ENCODE measurements at places on chromosomes 1 and 21. TPM values are rescaled to one million over a fixed set of nuclear protein-coding genes. Genes with fewer than 3 reads are reported as not detected.

DNA sequence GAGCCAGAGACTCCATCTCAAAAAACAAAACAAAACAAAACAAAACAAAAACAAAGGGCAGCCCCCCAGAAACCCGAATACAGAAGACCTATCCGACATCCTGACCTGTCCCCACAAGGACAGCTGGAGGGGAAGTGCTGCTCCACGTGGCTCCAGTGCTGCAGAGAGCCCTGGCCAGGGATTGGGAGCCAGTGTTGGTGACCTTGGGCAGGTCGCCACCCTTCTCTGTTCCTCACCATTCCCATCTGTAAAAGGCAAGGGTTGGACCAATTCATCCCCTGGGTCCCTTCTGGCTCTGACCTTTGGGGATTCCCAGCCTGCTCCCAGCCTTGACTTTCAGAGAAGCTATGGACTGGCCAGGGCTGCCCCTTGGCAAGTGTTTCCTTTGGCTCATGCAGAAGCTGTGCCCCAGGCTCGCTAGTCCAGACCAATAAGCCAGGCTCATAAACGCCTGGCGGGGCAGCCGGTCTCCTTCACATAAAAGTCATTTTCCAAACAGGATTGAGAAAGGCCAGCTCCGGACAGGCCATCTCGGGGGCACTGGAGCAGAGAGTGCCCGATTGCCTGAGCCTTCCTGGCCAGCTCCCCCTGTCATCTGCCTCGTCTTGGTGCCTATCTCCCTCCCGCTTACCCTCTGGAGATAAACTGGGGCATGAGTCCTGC lies 20.0 kb upstream of the PADI1 start:
- no peak overlapping the region for H3K4me3 ChIP-seq
- H3K4me1 ChIP-seq = peaks cover 33% of the 10 kb centered on the region
- DNase-seq = no peak

DNA sequence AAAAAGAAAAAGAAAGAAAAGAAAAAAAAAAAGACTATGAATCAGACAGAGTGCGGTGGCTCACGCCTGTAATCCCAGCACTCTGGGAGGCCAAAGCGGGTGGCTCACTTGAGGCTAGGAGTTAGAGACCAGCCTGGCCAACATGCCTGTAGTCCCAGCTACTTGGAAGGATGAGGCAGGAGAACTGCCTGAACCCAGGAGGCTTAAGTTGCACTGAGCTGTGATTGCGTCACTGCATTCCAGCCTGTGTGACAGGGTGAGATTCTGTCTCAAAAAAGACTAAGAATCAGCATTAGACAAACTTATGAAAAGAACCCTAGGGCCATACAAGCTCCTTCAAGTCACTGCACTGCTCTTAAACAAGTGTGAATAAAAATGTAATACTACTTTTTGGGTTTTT lies 16.9 kb downstream of the PSMB4 start:
- DNase-seq = no peak
- peaks cover 35% of the 10 kb centered on the region for H3K36me3 ChIP-seq
- no peak overlapping the region for H3K4me3 ChIP-seq

- H3K27ac ChIP-seq = no peak overlapping the region
- no peak for DNase-seq
- peaks cover 2% of the 10 kb centered on the region for H3K36me3 ChIP-seq
- peaks cover 5% of the 10 kb centered on the region for H3K4me1 ChIP-seq
- no peak overlapping the region for H3K4me3 ChIP-seq
- peaks cover 2% of the 10 kb centered on the region for H3K27me3 ChIP-seq
These were observed 540.9 kb downstream of the LMO4 start for GRCh38 chr1:87869567-87869966.

DNA sequence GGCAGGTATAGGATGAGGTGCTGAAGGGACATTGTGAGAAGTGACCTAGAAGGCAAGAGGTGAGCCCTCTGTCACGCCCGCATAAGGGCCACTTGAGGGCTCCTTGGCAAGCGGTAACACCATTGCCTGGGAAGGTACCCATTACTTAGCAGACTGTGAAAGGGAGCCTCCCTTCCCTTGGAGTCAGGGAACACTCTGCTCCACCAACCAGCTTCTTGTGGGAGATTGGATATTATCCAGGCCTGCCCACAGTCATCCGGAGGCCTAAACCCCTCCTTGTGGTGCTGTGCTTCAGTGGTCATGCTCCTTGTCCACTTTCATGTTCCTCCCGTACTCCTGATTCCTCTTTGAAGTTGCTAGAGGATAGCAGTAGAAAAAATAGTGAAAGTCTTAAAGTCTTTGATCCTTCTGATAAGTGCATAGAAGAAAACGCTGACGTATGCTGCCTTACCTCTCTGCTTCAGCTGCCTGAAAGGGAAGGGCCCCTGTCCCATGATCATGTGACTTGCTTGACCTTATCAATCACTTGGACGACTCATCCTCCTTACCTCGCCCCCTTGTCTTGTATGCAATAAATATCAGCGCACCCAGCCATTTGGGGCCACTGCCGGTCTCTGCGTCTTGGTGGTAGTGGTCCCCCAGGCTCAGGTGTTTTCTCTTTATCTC lies 16.0 kb downstream of the RBBP4 start:
- no peak overlapping the region for H3K27ac ChIP-seq
- no peak for DNase-seq
- peaks cover 50% of the 10 kb centered on the region for H3K36me3 ChIP-seq

DNA sequence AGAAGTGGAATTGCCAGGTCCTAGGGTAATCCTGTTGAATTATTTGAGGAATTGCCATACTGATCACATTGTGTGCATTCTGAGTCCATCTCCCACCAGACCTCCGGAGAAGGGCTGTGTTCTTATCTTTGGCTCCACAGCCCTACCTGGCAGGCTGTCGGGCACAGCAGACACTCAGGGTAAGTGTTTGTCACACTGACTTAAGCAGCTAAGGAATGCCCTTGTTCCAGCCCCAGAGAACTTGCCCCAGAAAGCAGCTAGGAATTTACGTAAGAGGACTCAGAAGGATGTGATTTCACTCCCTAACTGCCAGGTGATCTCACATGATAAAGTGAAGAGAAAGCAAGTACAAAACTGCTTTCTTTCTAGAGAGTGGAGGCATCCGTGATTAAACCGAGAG lies 21.0 kb downstream of the VASH2 start:
- no peak overlapping the region for H3K4me3 ChIP-seq
- H3K36me3 ChIP-seq = no peaks in the 10 kb centered on the region
- no peak for DNase-seq

DNA sequence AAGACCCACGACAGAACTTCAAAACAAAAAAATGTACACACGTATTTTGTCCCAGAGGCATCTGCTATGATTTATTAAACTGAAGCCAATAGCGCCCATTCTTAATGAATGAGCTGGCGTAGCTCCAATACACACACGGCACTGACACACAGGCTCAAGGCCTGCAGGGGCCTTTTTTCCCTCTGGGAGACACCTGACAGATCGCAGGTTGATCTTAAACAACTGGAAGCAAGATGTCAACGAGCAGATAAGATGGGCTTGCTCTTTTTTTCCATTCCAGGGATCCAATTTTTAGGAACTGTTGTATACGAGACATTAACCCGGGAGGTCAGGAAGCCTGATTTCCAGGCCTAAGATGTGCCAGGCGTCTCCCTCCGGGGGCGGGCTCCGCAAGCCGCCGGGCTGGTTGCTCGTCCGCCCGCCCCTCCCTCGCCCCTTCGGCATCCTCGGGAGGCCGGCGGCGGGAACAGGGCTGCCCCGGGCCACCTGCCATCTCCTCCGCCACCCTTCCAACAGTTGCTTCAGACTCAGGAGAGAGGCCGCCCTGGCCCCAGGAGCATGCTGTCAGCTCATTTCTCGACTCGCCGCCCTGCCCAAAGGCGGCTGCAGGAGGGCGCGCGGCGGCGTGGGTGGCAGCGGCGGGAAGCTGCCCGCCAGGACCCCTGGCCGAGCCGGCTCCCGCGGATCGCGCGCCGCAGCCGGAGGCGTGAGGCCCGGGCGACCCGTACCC lies 735 bp downstream of the TTC13 start:
- H3K27ac ChIP-seq = peak overlapping the region; percentile 99
- H3K4me3 ChIP-seq = peak overlapping the region; percentile 96
- H3K27me3 ChIP-seq = no peaks in the 10 kb centered on the region
- peaks cover 39% of the 10 kb centered on the region for H3K4me1 ChIP-seq

GRCh38 chr1:208864366-208864965 lies 620.3 kb upstream of the PLXNA2 start:
- H3K36me3 ChIP-seq = no peaks in the 10 kb centered on the region
- H3K27me3 ChIP-seq = no peaks in the 10 kb centered on the region
- no peaks in the 10 kb centered on the region for H3K4me1 ChIP-seq
- H3K4me3 ChIP-seq = no peak overlapping the region

GRCh38 chr21:46617267-46618051 lies 12.6 kb upstream of the S100B start:
- H3K27ac ChIP-seq = no peak overlapping the region
- H3K4me1 ChIP-seq = peaks cover 23% of the 10 kb centered on the region
- H3K4me3 ChIP-seq = no peak overlapping the region
- peaks cover 12% of the 10 kb centered on the region for H3K27me3 ChIP-seq
- H3K36me3 ChIP-seq = peaks cover 3% of the 10 kb centered on the region
- no peak for DNase-seq

GRCh38 chr1:178940068-178940765 lies 69.3 kb upstream of the ANGPTL1 start:
- H3K36me3 ChIP-seq = no peaks in the 10 kb centered on the region
- DNase-seq = no peak
- H3K27me3 ChIP-seq = no peaks in the 10 kb centered on the region
- H3K4me1 ChIP-seq = peaks cover 11% of the 10 kb centered on the region

GRCh38 chr1:27478098-27478497 lies 11.9 kb downstream of the WASF2 start:
- no peak overlapping the region for H3K4me3 ChIP-seq
- H3K27ac ChIP-seq = no peak overlapping the region
- peaks cover 31% of the 10 kb centered on the region for H3K36me3 ChIP-seq
- peaks cover 50% of the 10 kb centered on the region for H3K4me1 ChIP-seq

DNA sequence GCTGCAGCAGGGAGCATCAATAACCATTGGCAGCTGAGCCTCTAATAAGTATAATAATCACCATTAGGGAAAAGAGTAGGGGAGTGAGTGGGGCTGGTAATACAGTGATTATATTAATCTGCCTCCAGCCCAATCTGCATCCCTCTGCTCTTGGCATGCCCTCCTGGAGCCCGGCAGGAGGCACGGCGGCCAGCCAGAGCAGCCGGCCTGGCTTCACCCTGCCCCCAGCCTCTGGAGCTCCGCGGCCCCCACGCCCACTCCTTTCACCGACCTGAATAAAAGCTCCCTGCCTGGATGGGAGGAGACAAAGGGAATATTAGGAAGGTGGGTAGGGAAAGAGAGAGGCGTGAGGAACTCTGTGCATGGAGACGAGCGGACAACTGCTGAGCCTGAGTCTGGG lies 28.3 kb downstream of the OPTC start:
- no peak overlapping the region for H3K4me3 ChIP-seq
- no peaks in the 10 kb centered on the region for H3K27me3 ChIP-seq
- no peak for DNase-seq
- H3K4me1 ChIP-seq = no peaks in the 10 kb centered on the region

- H3K4me3 ChIP-seq = no peak overlapping the region
- no peak overlapping the region for H3K27ac ChIP-seq
- H3K4me1 ChIP-seq = peaks cover 2% of the 10 kb centered on the region
- no peak for DNase-seq
These were observed 12.3 kb downstream of the STXBP3 start for GRCh38 chr1:108758796-108759195.

GRCh38 chr1:67889953-67890567 lies 56.8 kb upstream of the GNG12 start:
- no peak overlapping the region for H3K4me3 ChIP-seq
- no peak for DNase-seq
- H3K4me1 ChIP-seq = peaks cover 2% of the 10 kb centered on the region
- no peak overlapping the region for H3K27ac ChIP-seq
- H3K36me3 ChIP-seq = no peaks in the 10 kb centered on the region
- H3K27me3 ChIP-seq = peaks cover 18% of the 10 kb centered on the region

The GCSAML gene
- not detected for total RNA-seq

The HAO2 gene
- total RNA-seq = not detected

The ABCG1 gene
- total RNA-seq = 8.0 TPM

The TRIM17 gene
- total RNA-seq = 2.8 TPM

The HSD3B1 gene
- total RNA-seq = not detected
